ENCODE measurements at places on chromosomes 3 and 15.

DNA sequence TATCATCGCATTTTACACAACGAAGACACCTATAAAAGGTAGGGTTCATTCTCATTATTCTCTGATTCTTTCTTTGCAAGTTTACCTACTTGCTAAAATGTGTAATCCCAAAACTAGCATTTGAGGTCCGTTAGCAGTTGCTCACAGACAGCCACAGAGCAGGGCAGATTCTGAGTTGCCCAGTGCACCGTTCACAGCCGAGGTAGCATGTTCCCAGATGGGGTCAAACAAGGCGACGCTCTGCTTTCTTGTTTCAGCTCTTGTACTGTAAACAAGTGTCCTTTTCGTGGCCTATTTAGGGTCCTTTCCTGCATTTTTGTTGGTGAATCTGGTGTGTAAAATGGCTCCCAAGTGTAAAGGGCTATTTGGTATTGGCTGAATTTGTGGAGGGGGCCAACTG is 3.1 kb downstream of the PPP1R2 start:
- no peak for DNase-seq

DNA sequence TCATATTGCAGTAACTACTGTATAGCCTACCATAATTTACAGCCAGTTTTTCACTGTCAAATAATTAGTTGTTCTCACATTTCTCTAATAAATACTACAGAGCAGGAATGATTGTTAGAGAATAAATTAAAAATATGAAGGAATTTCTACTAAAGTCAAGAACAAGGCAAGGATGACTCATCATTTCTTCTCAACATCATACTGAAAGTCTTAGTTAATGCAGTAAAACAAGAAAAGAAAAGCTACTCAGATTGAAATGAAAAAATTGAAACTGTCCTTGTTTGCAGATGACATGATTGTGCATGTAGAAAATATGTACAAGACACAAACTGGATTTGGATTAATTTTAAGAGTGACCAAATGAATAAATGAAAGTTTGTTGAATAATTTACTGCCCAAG is 608.2 kb downstream of the NSUN3 start:
- no peak for DNase-seq

DNA sequence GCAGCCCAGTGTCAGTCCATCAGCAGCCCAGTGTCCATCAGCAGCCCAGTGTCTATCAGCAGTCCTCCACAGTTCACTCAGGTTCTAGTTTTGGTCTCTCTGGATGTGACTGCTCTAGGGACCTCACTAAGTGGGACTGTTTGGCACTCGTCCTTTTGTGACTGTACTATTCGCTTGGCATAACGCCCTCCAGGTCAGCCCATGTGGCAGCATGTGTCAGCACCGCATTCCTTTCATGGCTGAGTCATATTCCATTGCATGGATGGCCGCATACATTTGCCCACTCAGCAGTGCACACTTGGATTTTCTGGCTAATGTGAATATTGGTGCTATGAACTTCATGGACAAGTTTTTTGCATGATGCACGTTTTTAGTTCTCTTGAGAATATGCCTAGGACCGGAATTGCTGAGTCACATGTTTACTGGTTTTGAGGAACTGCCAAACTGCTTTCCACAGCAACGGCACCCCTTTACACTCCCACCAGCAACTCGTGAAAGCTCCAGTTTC is 16.4 kb downstream of the CHST13 start:
- no peak for DNase-seq

GRCh38 chr3:167166594-167167253 is 213.4 kb downstream of the ZBBX start:
- DNase-seq = no peak

DNA sequence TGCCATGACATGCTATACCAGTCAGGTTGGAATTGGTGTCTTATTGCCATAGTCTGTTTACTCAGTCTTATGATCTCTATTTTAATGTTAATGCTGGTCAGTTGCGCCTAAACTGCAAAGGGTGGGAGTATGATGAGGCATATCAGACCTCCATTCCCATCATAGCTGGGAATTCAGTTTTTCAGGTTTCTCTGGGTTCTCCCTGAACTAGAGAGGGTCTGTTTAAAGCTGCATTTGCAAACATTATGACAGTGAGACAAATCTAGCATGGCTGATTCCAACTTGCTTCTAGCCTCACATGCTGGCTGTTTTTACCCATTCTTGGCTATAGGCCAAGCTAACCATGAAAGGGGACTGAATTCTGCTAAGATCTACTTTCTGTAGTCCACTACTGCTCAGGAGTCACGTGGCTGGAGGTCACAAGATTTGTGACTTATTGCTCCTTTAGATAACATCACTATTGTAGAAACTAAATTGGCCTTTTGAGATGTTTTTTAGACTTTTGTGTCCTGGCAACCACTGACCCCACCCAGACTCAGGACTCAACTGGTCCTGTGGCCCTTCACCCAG is 96.5 kb downstream of the TGFBR2 start:
- no peak for DNase-seq

Data from stimulated activated effector memory CD8-positive, alpha-beta T cell treated with anti-CD3 and anti-CD28 coated beads, Interleukin-12 subunit alpha, Interleukin-12 subunit beta, amount 100 ng/mL, for 72 hours (primary cell).